ENCODE measurements at places on chromosomes 1 and 21.
A peak's percentile ranks its signal among the peaks of the same experiment; 100 is the strongest.

- no peak for DNase-seq
Measured at GRCh38 chr1:234722270-234722704, 112.3 kb upstream of the IRF2BP2 start.

GRCh38 chr1:219405531-219406331 is 207.2 kb downstream of the ZC3H11B start:
- no peak for DNase-seq

DNA sequence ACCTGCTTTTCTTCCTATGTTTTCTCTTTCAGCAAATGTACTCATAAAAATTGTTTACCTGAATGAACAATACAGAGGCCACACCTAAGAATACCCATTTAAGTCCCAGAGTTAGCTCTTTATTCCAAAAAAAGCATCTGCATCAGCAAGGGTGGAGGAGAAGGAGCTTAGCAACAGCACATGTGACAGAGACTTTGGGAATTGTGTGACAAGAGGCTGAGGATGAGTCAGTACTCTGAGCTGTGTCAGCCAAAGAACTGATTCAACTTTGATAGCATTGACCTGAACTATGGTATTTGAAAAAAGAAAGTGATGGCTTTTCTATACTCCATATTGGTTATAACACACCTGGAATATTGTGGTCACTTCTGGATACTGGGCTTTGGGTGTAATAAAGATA is 162.7 kb downstream of the ZNF648 start:
- DNase-seq = no peak

GRCh38 chr1:155968670-155969069 is 9.7 kb downstream of the ARHGEF2 start:
- DNase-seq = no peak

DNA sequence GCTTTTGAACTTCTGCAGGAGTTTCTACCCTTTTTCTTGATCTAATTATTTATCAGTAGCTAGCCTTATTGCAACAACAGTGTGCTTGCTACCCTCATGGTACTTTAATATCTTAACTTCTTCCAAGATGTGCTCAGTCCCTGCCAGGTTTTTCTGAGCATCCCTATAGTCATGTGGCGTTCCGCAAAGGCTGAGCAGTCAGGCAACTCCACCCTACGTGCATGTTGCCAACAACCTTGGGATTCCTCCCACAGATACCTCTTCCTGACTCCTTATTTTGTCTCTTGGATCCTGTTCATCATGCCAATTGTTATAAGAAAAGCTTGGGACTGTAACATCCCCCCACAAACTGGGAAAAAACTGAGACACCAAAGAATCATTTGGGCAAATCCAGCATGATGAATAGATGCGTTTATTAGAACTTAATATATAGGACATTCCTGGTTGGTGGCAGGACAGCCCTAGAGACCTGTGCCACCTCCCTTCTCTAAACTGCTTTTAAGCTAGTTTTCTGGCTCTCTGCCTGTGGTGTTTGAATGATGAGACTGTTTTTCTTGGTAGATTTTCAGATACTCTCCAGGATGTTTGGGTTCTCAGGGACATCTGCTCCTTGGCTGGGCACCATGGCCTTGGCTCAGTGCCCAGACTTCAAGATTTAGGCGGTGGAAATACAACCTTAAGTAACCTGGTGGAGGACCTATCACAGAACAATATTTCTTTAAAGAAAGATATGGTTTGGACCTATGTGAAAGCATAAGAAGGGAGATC is 27.1 kb upstream of the KCTD3 start:
- no peak for DNase-seq

DNA sequence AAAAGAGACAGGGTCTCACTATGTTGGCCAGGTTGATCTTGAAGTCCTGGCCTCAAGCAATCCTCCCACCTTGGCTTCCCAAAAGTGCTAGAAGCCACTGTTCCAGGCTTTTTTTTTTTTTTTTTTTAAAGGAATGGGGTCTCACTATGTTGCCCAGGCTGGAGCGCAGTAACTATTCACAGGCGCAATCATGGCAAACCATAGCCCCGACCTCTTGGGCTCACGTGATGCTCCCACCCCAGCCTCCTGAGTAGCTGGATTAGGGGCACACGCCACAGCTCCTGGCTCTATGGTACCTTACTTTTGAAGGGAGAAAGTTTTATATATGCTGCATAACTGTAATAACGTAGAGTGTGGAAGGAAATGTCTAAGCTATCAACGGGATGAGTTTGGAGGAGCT is 5.7 kb upstream of the ATP13A2 start:
- no peak for DNase-seq

DNA sequence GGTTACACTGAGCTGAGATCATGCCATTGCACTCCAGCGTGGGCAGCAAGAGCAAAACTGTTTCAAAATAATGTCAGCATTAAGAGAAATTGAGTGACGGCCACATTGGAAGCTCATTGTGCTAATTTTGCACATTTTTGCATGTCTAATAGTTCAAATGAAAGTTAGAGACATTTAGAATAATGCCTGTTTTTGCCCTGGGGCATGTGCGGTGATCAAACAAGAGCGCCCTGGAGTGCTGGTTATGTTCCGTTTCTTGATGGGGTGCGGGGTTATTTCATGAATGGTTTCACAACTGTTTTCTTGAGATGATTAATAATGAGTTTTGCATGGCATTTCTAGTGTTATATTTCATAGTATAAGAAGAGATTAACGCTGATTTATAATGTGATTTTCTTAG is 13.1 kb downstream of the OR2T11 start:
- DNase-seq = no peak

- peak; percentile 63 for DNase-seq
Measured at GRCh38 chr1:33348194-33348593, 27.3 kb upstream of the A3GALT2 start.

DNA sequence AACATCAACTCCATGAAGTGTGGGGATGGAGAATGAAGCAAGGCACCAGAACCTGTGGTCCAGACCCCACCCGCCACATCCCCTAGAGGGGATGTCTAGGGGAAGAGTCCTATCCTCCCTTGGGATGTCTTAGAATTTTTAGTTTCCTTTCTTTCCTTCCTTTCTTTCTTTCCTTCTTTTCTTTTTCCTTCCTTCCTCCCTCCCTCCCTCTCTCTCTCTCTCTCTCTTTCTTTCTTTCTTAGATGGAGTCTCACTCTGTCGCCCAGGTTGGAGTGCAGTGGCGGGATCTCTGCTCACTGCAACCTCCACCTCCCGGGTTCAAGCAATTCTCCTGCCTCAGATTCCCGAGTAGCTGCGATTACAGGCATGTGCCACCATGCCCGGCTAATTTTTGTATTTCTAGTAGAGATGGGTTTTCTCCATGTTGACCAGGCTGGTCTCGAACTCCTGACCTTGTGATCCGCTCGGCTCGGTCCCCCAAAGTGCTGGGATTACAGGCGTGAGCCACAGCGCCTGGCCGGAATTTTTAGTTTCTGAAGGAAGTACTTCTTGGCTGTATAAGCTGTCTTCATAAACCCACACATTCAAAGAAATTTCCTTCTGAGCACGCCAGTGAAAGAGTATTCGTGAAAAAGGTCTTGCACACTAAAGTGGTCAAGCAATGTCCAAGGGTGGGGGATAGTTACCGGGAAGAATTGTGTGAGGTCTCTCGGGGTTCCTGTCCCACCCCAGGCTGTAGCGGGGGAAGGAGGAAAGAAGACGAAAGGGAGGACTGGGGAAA is 20.8 kb upstream of the LEFTY2 start:
- no peak for DNase-seq

GRCh38 chr1:65360648-65361047 is 51.3 kb downstream of the DNAJC6 start:
- DNase-seq = no peak

- DNase-seq = no peak
Measured at GRCh38 chr1:6247651-6248050, 3.7 kb downstream of the HES3 start.

- DNase-seq = no peak
Measured at GRCh38 chr1:71285529-71285928, 204.7 kb upstream of the ZRANB2 start.

All from amniotic epithelial cell (primary cell).